ENCODE measurements at places on chromosomes 7 and 10.
A peak's percentile ranks its signal among the peaks of the same experiment; 100 is the strongest.

DNA sequence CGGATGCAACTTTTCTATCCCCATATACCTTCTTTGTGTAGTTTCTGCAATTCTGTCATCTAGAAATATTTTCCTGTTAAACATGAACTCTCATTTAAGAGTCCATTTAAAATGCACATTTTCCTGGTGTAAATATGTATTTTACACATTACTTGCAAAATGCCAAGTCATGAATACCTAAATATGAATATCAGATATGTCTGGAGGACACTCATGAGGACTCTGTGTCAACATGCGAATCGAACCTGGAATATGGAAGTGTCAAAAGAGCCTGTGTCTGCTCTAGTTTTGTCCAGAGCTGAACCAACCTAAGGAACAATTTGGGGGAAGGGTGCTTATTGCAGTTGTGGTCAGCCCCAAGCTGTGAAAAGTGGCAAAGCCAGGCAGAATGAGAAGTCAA is 163.7 kb upstream of the CELF2 start:
- no peak for DNase-seq

GRCh38 chr7:128019288-128019687 is 11.9 kb downstream of the LRRC4 start:
- no peak for DNase-seq

GRCh38 chr7:44460325-44460724 is 30.1 kb downstream of the NUDCD3 start:
- DNase-seq: no peak

DNA sequence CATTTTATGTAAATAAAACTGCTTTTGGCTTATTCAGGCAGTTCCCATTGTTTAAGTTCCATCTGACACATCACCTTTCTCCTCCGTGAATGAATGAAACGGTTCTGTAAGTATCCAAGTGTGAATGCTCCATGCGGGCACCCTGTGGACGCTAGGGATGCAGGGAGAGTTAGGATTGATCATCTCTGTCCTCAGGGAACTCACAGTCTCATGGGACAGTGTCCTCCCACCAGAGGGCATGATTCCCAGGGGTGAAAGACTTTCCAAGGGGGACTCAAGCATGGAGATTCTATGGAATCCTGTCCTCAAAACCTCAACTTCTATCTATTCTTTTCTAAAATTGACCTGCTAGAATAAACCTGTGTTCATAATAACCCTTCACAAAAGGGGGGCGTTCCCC is 98.8 kb downstream of the HECW1 start:
- no peak for DNase-seq

DNA sequence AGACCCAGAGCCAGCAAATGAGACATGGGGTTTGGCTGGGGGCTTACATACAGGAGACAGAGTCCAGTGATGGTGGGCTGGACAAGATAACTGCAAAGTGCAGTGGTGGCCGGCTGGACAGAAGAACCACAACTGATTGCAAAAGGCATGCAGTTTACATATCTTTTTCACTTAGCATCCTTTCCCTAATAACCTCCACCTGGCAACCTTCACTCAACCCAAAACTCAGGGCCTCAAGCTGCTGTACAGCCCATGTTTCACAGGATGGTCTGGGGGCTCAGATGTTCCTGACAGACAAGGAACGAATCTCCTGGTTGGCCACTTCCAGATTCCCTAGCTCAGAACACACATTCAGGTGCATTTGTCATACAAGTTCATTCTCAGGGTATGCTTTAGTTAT is 7.8 kb upstream of the PDCD4 start:
- no peak for DNase-seq

DNA sequence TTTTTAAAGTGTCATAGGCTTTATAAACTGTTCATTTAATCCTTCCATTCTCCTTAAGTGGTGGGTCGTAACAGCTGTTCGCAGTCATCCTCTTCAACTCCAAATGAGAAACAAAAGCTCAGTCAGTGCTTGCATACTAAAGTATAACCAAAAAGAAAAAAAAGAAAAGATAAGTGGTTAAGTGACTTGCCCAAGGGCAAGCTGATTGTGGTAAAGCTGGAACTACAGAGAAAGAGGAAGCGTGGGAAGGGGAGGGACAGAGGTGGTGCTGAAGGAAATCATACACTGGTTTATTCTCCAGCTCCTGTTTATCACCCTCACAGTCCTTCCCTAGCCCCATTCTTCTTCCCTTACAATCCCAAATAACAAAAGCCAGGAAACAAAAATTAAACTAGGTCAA is 29.6 kb downstream of the IDE start:
- DNase-seq: no peak

DNA sequence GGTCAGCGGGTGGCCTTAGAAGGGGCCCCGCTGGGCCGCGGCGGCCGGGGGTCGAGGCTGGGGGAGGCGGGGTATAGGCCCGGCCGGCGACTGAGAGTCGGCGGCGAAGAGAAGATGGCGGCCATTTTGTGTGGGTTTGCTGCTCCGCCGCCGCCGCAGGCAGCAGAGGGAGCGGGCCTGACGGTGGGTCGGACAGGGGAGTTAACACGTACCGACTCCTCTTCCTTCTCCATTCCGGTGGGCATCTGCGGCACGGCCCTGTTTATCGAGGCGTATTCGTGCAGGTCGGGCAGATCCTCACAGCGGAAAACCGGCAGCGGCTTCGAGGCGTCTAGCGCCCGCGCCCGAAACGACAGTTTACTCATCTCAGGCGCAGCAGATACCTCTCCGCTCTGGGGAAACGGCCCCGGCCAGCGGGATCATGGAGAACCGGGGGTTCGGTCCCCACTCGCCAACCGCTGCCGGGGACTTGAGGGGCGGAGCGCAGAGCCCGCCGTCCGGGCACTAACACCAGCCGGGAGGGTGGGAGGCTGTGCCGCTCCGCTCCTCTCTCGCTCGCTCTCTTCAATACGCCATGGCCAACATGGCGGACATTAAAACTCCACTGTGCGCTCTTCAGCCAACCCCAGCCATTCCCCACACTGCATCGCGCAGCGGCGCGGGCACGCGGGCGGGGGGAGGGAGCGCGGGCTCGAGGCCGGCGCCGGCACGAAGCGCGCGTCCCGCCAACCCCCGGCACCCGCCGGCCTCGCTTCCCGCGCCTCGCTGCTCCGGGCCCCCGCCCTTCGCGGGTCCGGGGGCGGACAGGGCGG is at the start of gene EPC1:
Gene EPC1, minus strand, starts transcription at position 608 of the 812 bp plus-strand sequence. Its CDS starts 243 bp downstream, at position 365.
- peak; percentile 30 for DNase-seq

GRCh38 chr10:96973809-96974747 is 142.0 kb downstream of the LCOR start:
- DNase-seq: no peak

DNA sequence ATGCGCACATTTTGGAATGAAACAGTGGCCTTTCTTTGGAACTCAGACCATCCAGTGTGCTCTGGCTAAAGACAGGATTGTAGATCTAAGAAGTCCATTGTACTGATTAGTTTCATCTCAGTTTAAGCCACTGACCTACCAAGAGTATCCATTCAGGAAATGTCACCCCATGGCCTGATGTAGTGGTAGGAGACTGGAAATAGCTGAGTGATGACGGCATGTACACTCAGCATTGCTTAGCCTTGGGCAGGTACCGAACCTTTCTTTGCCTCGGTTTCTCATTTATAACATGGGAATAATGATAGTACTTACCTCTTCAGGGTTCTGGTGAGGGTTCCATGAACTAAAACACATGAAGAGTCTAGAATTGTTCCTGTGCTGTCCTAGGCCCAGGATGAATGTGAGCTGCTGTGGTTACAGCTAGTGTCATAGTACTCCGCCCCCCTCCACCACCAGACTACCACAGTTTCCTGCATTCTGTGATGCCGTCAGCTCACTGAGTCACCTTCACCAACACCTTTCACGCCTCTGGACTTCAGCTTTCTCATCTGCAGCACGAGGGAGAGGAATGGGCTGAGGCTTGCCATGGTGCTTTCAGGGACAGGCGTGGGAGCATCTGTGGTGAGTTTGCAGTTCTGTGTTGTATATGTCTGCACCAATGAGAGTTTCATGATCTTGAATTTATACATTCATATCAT is 484.0 kb upstream of the GALNT17 start:
- no peak for DNase-seq

DNA sequence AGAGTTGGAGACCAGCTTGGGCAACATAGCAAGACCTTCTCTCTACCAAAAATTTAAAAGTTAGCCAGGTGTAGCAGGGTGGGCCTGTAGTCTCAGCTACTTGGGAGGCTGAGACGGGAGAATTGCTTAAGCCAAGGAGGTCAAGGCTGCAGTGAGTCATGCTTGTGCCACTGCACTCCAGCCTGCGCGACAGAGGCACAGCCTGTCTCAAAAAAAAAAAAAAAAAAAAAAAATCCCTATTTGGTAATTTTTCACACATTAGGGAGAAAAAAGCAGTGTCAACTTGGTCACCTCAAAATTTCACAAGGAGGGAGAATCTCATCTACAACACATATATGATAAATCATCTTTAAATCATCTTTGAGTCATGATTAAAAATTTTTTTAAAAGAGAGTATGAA is 6.4 kb upstream of the ZNF398 start:
- no peak for DNase-seq

GRCh38 chr10:96890172-96890513 is 58.0 kb downstream of the LCOR start:
- DNase-seq: no peak

- DNase-seq: no peak
These were observed 51.1 kb downstream of the TPST1 start for GRCh38 chr7:66256281-66256680.

DNA sequence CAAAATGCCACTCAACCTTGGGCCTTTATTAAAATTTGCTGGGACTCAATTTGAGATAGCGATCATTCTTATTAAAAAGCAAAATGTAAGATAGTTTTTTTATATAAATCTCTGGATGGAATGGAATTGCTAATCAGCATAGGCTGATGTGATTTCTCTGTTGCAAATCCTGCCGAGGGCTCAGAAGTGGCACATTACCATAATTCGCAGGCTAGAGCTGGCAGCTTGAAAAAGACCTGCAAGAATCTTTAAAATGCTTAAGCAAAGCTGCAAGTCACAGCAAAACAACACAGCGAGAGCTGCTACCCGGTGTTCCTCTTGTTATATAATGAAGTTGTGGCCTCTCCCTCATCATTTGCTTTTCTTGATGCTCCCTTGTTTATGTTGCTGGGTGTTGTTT is 448.1 kb downstream of the GATA3 start:
- no peak for DNase-seq

DNA sequence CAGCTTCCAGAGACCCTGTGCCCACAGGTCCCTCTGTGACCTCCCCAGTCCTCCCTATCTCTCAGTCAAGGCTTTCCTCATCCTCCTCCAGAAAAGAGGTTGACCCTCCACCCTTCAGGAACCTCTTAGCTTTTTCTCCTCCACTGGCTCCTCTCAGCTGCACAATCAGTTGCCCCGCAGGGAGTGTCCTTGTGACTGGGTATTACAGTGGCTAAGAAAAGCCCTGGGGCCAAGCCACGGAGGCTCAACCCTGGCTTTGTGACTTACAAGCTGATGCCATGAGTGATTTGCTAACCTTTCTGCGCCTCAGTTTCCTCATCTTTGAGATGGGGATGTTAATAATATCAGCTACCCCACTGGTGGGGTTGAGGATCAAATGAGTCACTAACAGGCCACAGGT is 66.4 kb upstream of the ZMIZ1 start:
- no peak for DNase-seq

GRCh38 chr7:29980151-29980550 is 9.4 kb downstream of the SCRN1 start:
- no peak for DNase-seq

GRCh38 chr7:18162657-18163056 is 135.0 kb upstream of the PRPS1L1 start:
- DNase-seq: no peak

DNA sequence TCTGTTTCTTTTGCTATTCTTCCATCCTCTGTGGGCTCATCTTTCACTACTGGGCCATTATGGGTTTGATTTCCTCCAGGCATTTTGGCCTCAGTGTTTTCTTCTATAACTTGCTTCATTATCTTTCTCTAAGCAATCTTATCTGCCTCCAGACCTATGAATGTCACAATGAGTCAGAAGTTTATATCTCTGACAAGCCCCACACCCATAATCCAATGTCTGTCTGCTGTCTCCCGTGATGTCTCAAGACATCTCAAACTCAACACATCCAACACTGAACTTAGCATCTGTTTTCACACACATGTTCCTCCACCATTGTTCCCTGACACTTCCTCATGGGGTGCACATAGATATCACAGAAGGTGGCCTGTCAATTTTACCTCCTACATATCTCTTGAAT is 46.7 kb upstream of the RHOBTB1 start:
- no peak for DNase-seq

GRCh38 chr7:135886345-135887132 is 90.6 kb downstream of the MTPN start:
- DNase-seq: no peak

- DNase-seq: no peak
These were observed 120.3 kb downstream of the WNT2 start for GRCh38 chr7:117202511-117202910.

DNA sequence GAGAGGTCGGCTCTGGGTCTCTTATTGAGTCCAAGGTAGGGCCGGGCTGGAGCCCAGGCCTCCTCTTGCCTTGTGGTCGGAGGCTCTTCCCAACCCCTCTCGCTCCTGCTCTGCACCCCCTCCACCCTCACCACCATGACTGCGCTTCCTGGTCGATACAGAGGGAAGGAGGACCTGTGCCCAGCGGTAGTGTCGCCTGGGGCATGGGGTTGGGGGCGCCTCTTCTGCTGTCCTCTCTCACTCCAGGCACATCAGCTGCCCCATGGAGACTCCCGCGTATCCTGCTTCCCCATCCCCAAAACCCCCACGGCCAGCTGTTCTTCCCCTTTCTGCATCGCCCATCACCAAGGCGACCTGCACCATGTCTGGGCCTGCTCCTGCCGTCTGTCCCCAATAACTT is 44.4 kb downstream of the TMEM270 start:
- no peak for DNase-seq

GRCh38 chr7:1972744-1973143 is 260.0 kb downstream of the MAD1L1 start:
- no peak for DNase-seq

GRCh38 chr10:49243610-49244283 is 55.2 kb upstream of the C10orf71 start:
- no peak for DNase-seq

- no peak for DNase-seq
These were observed 12.0 kb downstream of the DENND10 start for GRCh38 chr10:119115926-119116325.

GRCh38 chr7:44958645-44959344 is 20.0 kb downstream of the MYO1G start:
- DNase-seq: no peak

DNA sequence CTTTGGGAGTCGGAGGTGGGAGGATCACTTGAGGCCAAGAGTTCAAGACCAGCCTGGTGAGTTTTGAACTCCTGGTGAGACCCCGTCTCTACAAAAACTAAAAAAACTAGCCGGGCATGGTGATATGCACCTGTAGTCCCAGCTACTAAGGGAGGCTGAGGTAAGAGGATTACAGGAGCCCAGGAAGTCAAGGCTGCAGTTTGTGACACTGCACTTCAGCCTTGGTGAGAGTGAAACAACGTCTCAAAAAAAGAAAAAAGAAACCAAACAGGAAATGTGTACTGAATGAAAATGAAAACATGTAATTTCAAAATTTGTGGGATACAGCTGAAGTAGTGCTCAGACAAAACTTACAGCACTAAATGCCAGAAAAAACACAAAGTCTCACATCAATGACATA is 7.6 kb downstream of the ARHGAP12 start:
- DNase-seq: no peak

- no peak for DNase-seq
These were observed 245.3 kb downstream of the KCNMA1 start for GRCh38 chr10:77392236-77392721.

Measured in NCI-H1436 treated with DMSO at 0.1 percent for 48 hours (cell line).